ENCODE measurements at places on chromosomes 16 and 17. TPM values are rescaled to one million over a fixed set of nuclear protein-coding genes. Genes with fewer than 3 reads are reported as not detected.

The FASN gene
- total RNA-seq = 415 TPM

- H3K4me1 ChIP-seq = peaks cover 57% of the 10 kb centered on the region
- H3K27me3 ChIP-seq = no peaks in the 10 kb centered on the region
- no peak overlapping the region for H3K27ac ChIP-seq
- DNase-seq = no peak
- H3K4me3 ChIP-seq = no peak overlapping the region
Measured at GRCh38 chr16:81518439-81518757, 73.8 kb downstream of the CMIP start.

The CLEC18A gene
- 0.39 TPM for total RNA-seq

The CCL1 gene
- total RNA-seq = 264 TPM

The HS3ST4 gene
- total RNA-seq = not detected

DNA sequence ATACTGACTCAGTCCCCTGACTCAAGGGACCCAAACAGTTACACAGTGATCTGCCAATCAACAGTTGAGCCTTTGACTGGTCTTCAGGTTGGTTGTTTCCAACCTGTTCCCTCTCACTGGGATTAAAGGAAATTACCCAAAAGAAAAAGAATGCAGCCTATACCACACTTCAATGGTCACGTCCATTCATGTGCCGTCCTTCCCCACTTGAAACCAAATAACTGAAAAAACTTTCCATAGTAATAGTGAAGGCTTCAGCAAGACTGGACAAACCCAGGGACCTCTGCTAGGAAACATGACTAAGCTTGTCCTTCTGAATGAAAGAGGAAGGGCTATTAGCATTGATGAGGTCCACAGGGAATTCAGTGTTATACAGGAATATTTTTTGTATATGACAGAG lies 30.6 kb downstream of the MRPS23 start:
- H3K27ac ChIP-seq = no peak overlapping the region
- no peaks in the 10 kb centered on the region for H3K4me1 ChIP-seq
- H3K27me3 ChIP-seq = peaks cover 26% of the 10 kb centered on the region
- no peaks in the 10 kb centered on the region for H3K36me3 ChIP-seq

The OXLD1 gene
- total RNA-seq = 57.5 TPM
